ENCODE measurements at places on chromosomes 3 and 15. TPM values are rescaled to one million over a fixed set of nuclear protein-coding genes. Genes with fewer than 3 reads are reported as not detected.
A peak's percentile ranks its signal among the peaks of the same experiment; 100 is the strongest.

CRYGS gene
- 3.2 TPM for total RNA-seq

SAMMSON gene
- not detected for total RNA-seq

ABCC5 gene
- total RNA-seq = 18.7 TPM

RARB gene
- total RNA-seq = not detected

OXSM gene
- 15.2 TPM for total RNA-seq

GRCh38 chr3:19945969-19946831 is 697 bp upstream of the RAB5A start:
- peak overlapping the region; percentile 97 for H3K27ac ChIP-seq
- peaks cover 41% of the 10 kb centered on the region for H3K4me1 ChIP-seq
- H3K4me3 ChIP-seq = peak overlapping the region; percentile 92

GRCh38 chr3:129425213-129425612 is 3.2 kb downstream of the EFCAB12 start:
- H3K27me3 ChIP-seq = peaks cover 4% of the 10 kb centered on the region
- peaks cover 39% of the 10 kb centered on the region for H3K4me1 ChIP-seq
- DNase-seq = no peak
- no peak overlapping the region for H3K27ac ChIP-seq
- H3K36me3 ChIP-seq = peaks cover 5% of the 10 kb centered on the region

DNA sequence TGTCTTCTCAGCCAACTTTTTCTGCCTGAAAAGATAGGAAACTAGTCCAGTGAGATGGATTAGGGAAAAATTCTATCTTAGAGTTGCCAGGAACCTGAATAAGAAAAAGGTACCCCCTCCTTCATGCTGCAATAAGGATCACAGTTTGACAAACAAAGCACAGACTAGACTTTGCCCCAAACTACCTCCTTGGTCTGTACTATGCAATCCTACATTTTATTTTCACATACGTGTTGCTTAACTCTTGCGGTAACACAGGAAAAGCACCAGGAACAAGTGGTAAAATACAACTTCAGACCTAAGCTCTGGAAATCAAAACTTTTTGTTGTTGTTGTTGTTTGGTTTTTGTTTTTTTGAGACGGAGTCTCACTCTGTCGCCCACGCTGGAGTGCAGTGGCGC is 11.3 kb upstream of the IL12A start:
- no peaks in the 10 kb centered on the region for H3K36me3 ChIP-seq
- DNase-seq = no peak
- H3K27ac ChIP-seq = no peak overlapping the region
- no peak overlapping the region for H3K4me3 ChIP-seq
- peaks cover 22% of the 10 kb centered on the region for H3K27me3 ChIP-seq
- no peaks in the 10 kb centered on the region for H3K4me1 ChIP-seq

DNA sequence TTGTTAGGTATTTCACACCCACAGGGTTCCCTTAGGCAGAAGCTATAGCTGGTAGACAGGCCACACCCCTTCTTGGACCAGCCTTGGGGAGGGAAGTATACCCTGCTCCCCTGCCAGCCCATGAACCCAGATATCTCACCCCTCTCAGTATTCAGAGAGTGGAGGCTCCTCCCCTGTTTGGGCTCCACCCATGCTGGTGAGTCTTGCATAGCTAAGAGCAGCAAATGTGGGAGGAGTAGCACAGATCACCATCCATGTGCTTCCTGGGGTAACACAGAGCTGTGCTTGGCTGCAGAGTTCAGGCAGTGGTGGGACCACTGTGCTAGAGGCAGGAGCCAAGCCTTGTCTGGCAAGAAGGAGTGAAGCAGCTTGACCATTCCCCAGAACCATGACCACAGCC is 427.2 kb downstream of the ZIC1 start:
- H3K36me3 ChIP-seq = no peaks in the 10 kb centered on the region
- no peak overlapping the region for H3K4me3 ChIP-seq
- DNase-seq = no peak
- no peak overlapping the region for H3K27ac ChIP-seq

GRCh38 chr3:88307666-88308065 is 157.9 kb downstream of the C3orf38 start:
- DNase-seq = no peak
- no peak overlapping the region for H3K4me3 ChIP-seq
- H3K36me3 ChIP-seq = no peaks in the 10 kb centered on the region
- no peak overlapping the region for H3K27ac ChIP-seq

DNA sequence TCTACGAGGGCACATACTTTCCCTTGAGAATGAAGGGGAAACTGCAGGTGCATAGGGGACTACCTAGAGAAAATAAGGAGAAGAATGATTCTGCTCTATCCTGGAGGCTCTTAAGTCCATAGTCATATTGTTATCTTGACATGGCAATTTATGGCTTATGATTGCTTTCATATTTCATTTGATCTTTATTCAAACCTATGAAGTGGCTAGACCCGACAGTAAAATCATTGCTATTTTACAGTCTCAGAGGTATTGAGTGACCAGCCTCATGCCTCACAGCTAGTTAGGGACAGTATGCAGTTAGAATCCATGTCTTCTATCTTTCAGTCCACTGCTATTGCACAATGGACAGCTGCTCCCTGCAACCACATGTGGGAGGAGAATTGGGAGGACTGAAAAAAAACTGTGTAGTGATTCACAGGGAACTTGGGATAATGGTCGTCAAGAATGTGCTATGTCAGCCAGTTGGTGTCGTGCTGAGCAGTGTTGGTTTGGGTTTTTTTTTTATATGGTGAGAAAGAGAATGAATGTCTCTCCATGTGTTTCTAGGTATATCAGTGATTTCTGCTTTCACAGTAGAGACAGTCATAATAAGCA is 63.2 kb upstream of the SPPL2A start:
- no peak for DNase-seq
- H3K4me1 ChIP-seq = no peaks in the 10 kb centered on the region
- no peak overlapping the region for H3K27ac ChIP-seq
- H3K36me3 ChIP-seq = no peaks in the 10 kb centered on the region
